ENCODE measurements at places on chromosomes 13 and 19. TPM values are rescaled to one million over a fixed set of nuclear protein-coding genes. Genes with fewer than 3 reads are reported as not detected.
A peak's percentile ranks its signal among the peaks of the same experiment; 100 is the strongest.

DNA sequence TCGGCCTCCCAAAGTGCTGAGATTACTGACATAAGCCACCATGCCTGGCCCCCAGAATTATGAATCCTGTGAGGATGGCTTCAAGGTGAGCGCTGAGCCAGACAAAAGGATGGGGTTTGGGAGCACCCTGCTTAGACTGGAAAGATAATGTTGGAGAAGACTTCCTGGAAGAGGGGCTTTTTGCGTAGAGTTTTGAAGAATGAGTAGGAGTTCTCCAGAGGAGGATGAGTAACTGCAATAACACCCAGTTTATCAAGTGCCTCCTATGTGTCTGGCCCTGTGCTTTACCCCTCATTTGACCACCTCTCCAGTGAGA is 641 bp upstream of the GDF15 start:
- DNase-seq, result no peak

DNA sequence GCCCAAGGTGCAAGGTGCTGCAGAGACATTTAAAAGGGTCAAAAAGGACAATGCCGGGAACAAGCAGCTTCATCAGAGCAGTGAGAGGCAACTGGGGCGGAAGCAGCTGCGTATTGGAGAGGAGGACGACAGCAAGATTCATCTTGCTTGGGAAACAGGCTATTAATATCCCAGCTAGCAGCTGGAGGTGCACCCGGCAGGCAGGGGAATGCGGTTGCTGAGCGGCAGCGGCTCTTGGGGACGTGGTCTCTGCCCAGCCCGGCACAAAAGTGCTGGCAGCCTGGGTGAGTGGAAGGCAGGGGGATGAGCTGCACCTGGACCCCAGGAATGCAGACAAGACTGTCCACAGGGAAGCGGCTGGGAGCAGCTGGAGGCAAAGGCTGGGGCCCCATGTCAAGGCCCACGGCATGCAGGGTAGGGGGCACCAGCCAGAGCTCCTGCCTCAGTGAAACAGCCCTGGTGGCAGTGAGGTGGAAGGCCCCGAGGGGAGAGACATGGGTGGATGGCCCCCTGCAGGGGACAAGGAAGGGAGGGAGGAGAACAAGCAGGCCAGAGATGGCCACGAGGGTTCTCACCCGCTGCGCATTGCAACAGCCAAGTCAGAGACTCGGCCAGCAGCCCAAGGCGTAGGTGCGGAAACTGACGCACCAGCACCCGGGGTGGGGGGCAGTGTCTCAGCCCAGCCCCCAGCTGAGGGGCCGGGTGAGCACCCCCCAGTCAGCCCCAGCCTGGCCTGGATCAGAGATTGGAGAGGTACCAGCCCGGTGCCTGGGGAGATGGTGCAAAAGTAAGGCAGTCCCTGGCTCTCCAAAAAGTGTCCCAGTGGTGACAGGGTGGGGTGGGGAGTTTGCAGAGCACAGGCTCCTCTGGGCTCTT is 34.4 kb downstream of the PEPD start:
- DNase-seq, result no peak

DNA sequence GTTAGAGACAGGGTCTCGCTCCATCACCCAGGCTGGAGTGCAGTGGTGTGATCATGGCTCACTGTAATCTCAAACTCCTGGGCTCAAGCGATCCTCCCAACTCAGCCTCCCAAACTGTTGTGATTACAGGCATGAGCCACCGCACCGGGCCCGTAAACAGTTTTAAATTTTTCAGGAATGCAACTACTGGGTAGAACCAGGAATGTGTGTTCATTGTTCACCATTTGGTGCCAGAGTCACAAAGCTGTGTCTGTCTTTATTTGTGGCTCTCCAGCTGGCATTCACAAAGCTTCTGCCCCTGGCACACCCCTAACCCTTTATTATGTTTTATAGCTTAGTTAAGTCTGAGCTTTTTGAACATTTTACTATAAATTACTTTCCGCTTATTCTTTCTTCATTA is 19.8 kb upstream of the ACP7 start:
- DNase-seq, result no peak

DNA sequence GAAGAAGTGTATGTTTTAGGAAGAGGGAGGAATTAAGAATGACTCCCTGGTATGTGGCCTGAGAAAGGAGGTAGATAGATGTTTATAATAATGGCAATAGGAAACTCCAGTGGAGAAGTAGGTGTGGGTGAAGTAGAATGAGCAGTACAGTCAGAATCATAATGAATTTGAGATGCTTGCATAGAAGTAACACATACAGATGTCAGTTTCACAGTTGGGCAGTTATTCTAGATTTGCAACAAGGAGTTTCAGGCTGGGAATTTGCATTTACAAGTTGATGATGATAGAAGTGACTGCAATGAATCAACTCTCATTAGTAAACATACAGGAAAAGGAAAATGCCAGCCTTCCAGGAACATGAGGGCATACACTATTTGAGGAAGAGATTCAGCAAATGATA is 149.0 kb downstream of the SLITRK1 start:
- no peak for DNase-seq

DNA sequence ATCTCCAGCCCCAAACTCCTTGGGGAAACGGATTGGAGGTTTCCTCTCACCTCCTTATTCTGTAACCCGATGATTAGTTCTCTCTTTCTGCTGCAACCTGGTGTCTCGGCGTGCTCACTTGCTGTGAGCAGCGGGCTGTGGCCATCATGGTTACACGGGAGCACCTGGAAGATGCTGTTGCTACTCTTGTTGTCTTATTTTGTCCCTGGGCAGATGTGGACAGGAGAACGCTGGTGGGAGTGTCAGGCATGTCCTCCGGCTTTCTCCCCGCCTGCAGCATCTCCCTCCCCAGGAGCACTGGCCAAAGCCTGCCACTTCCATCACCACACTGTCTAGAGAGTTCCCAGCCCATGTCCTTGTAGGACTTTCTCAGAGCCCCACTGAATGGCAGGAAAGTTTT is 211.8 kb upstream of the ZNF536 start:
- no peak for DNase-seq

GRCh38 chr13:41823476-41823875 is 137.4 kb downstream of the VWA8 start:
- no peak for DNase-seq

GRCh38 chr13:110978390-110978789 is 63.5 kb upstream of the ANKRD10 start:
- no peak for DNase-seq

GRCh38 chr19:40604647-40605215 is 3.6 kb downstream of the LTBP4 start:
- peak; percentile 60 for DNase-seq

The PRRG2 gene
- total RNA-seq, result 0.49 TPM

The KLK8 gene
- total RNA-seq, result not detected

The FAM83E gene
- 4.1 TPM for total RNA-seq

The MBD3L2B gene
- total RNA-seq, result not detected

The CLEC17A gene
- total RNA-seq, result not detected

The POLR1G gene
- total RNA-seq, result 8.9 TPM

The KCNC3 gene
- 1.3 TPM for total RNA-seq
